GM12865 (cell line): ENCODE measurements at places on chromosomes 4 and X.
A peak's percentile ranks its signal among the peaks of the same experiment; 100 is the strongest.

DNA sequence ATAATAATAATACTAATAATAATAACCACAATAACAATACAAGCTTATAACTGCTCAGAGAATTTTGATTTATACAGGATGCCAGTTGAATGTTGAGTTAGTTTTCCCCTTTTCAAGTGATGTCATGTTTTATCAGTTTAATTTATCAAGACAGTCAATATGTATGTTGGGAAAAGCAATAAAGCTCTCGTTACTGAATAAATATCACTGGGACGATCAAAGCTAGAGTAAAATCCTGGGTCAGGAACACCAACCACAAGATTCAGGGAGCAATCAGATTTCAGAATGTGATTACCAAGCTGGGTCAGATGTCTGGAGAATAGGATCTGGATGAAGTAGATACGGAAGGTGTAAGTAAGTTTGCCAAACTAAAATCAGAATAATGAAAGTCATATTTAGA, 179.6 kb downstream of the GRID2 start:
- DNase-seq, result no peak

- DNase-seq, result peak; percentile 29
These were observed 500 bp downstream of the GAR1 start for GRCh38 chr4:109816082-109816442.

- no peak for DNase-seq
These were observed 217.3 kb downstream of the CHRDL1 start for GRCh38 chrX:110578270-110578669.

- peak; percentile 73 for DNase-seq
These were observed 258.1 kb upstream of the AGTR2 start for GRCh38 chrX:115912372-115912897.

DNA sequence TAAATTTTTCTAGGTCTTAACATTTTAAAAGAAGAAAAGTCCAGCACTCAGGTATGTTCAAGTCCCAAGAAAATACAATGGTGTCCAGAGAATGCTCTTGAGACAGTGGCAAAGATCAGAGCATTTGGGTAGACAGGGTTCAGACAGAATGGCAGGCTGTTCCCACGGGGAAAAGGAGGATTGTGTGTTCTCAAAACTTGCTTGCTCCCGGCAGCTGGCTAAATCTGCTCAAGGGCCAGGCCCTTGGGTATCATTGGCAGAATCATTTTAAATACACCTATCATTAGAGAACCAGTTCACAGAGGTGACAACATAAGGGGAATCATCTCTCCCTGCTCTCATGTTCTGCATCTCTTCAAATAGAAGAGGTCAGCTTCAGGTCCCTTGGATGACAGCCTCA, 456.3 kb downstream of the DTHD1 start:
- DNase-seq, result no peak

GRCh38 chrX:55056820-55057674, 17.8 kb upstream of the PAGE2B start:
- DNase-seq, result peak; percentile 9

- no peak for DNase-seq
These were observed 487.1 kb downstream of the STPG2 start for GRCh38 chr4:97656044-97656720.

DNA sequence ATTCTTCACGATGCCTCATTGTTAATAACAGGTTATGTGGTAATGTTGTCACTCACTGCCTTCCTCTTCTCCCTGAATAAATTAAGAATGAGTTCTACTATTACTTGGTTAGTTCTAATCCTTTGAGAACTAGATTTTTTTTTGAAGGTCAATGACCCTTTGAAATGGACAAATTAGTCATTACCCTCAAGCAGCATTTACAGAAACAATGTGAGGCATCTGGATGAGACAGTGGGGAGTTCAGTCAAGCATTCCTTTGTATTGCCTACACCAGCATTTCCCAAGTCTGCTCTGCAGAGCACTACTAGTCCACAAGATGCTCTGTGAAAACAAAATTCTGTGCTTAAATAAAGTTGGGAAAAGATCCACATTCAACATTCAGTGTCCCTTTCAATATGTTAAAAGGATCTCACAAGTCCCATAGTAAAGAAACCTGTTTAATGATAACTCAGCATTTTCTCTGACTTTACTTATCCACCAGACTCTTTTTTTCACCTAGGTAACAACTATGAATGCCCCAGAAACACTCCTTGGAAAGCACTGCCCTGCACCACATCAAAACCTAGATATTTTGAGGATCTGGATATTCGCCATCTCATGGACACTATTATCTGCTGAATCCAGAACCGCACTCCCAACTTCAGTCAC, 60.6 kb downstream of the CHRDL1 start:
- DNase-seq, result no peak

DNA sequence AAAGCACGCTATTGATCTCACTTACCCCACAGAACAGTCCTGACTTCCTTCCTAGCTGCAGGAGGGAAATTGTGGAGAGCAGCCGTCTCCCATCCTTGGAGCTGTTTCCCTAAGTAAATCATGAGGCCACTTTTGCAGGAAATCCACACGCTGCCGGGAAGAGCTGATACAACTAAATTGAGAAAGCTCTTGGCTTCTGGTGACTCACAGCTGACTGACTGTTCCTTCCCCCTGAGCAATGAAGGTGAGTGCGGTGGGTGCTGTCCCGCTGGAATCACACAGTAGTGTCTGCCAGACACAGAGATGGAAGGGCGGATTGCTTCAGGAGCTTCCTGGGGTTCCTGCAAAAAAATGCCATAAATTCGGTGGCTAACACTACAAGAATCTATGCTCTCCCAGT, 268.9 kb downstream of the ASMT start:
- DNase-seq, result no peak

DNA sequence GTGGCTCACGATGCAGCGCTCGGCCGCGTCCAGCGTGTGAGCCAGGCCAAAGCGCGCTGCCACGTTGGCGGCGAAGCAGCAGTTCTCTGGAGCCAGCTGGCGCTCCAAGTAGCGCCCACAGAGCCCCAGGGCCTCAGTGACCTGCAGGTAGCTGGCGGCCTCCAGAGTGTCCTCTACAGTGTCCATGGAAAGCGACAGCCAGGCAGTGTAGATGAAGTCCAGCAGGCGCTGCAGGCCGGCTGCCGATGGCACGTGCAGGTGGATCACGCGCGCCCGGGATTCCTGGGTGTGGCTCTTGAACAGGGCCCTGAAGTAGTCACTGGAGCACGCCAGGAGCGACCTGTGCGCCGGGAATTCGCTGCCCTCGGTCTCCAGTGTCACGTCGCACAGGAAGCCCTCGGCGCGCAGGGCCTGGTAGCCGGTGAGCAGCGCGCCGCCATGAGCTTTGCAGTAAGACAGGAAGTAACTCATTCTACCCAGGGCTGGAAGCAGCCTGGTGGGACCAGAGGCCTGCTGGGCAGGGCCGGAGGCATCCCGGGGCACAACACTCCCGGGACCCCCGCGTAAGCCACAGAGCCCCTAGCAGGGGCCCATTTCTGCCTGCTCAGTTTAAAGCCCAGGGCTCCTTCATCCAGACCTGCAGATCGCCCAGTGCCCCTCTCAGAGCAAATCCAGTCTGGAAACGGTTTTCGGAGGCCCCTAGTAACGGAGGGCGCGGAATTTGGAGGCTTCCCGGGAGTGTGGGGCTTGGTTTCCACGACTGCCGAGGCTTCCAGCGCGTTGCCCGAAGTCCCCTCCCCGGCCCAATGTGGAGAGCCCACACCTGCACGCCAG, 595 bp downstream of the KLHL34 start:
- no peak for DNase-seq

DNA sequence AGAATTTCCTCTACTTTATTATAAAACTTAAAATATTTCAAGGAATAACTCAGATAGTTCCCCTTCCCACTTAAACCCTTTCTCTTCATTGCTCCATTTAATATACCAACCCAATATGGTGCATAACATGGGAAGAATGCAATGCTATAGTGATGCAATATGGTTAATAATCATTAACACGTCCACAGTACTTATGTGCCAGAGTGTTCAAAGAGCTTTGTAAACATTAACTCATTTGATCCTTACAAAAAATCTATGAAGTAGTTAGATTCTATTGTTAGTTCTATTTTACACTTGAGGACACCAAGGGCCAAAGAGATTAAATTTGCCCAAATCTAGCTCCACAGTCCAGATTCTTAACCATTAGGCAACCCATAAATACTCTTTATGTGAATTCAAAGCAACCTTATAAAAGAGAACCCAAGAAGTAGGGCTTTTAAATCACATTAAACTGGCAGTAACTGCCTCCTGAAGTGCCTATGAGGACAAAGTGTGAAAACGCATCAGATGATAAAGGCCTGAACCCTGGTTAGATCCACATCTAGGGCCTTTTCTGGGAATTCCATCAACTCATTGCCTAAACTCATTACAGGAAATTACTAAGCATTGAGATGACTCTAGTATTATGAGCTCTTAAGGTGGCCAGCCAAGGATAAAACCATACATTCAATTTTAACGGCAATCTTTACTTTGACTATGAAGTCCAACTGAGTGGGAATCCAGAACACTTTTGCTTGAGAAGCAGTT, 94.3 kb downstream of the AREG start:
- DNase-seq, result no peak

DNA sequence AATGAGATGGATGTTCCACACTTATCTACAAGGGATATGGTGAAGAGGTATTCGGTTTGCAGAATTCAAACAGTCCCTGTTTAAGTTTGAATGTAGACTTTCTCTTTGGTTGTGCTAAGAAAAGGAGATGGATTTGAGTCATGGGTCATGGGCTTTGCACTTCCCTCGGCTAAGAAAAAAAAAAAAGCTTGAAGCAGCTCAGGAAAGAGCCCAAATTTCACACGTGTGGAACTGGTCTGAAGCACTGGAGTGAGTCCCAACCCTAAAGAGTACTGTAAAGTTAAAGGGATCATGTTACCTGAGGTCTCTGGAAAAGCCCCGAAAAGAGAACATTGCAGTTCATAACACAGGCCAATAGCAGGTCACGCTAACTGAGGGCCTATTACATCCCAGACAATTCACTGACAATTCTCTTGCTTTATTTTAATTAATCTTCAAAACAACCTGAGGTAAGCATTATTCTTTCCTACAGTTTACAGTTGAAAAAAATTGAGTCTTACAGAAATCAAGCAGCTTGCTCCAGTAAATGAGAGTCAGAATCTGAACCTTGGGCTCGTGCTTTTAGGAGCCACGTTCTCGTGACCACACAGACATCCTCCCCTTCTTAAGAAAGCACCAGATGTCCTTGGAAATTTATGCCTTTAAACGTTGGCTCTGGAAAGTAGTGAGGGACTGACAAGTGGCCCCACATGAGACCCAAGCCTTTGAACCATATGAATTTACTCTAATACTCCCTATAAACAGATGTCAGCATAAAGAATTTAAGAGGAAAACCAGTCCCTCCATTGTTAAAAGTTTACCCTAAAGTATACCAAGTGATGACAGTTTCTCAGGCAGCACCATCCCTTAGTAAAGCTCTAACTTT, 89.3 kb downstream of the MAD2L1 start:
- DNase-seq, result no peak

- DNase-seq, result no peak
These were observed 83.1 kb upstream of the DDX3X start for GRCh38 chrX:41250867-41251266.

- DNase-seq, result no peak
These were observed 238.5 kb upstream of the PGRMC2 start for GRCh38 chr4:128525992-128526630.

- peak; percentile 64 for DNase-seq
These were observed 260.9 kb downstream of the GLUD2 start for GRCh38 chrX:121308276-121308805.

GRCh38 chr4:189600718-189601435, 339.8 kb upstream of the FRG1 start:
- no peak for DNase-seq

DNA sequence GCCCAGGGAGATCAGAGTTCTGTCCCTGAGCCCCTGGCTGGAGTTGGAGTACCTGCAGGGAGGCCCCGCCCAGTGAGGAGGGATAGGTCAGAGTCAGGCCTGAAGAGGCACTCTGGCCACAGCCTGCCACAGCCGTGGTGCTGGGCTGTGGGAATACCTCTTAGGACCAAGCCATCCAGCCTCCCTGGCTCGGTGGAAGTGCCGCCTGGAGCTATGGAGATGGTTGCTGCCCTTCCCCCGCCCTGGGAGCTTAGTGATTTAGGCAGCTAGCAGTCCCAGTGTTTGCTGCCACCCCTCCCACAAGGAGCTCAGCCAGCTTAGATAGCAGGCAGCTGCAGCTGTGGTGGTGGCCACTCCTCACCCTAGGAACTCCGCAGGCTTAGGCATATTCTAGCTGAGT, 446.3 kb upstream of the GNPDA2 start:
- no peak for DNase-seq

GRCh38 chr4:37023996-37024395, 220.5 kb upstream of the NWD2 start:
- no peak for DNase-seq

DNA sequence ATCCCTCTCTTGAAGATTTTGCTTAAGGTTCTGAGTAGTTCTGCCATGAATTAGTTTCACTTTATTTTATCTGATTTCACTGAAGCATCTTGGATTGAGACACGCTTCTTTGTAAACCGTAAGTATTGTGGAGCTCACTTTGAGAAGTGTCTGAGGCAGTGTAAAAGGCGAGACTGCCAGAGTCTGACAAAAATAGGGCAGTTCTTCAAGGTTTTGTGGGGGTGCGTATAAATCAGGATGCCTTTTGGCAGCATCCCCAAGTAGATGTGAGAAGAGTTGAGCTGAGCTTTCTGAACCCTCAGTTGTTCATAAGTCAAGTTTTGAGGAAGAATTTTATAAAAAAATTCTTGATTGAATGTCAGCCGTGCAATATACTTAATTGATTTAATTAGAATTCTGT, 76.3 kb downstream of the RBPJ start:
- DNase-seq, result no peak

GRCh38 chrX:100208076-100208475, 202.0 kb downstream of the PCDH19 start:
- no peak for DNase-seq

- peak; percentile 47 for DNase-seq
These were observed 97.7 kb downstream of the NFKB1 start for GRCh38 chr4:102598762-102599374.

- DNase-seq, result no peak
These were observed 55.2 kb downstream of the TRIML1 start for GRCh38 chr4:188194421-188194820.

DNA sequence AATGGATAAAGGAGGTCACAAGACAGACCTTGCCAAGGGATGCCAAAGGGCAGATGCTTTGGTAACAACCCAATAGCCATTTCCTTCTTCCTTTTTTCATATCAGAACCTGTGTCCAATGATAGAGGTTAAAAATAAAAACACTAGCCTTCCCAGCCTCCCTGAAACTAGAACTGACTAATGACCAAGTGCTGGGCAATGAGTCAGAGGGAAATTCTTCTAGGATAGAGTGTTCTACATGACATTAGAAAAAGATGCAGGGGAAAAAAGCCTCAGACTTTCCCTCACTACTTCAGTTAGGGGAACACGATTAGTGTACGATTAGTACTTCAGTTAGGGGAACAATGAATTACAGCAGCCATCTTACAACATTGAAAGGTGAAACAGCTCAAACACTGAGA, 29.3 kb upstream of the FAM47C start:
- DNase-seq, result no peak
